ENCODE measurements at places on chromosomes 3 and 15.

GRCh38 chr3:66393333-66394005 lies 107.4 kb downstream of the LRIG1 start:
- no peak for DNase-seq

GRCh38 chr15:84979651-84980050 lies 2.0 kb upstream of the PDE8A start:
- DNase-seq = no peak

DNA sequence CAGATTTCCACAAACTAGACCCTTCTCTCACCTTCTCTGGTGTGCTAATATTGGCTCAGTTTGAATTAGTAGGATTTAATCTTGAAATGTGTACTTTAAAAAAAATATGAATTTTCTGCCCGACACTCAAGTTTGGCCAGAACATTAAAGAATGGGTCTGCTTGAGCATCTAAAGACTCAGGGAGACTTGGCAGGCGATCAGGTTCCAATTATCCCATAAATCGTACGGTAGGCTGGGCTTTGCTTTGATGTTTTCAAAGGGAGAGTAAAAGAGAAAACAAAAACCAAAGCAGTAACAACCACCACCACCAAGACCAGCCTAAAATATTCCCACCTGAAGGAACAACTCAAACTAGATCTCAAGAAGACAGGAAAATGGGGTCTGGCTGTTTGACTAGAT lies 230.8 kb downstream of the EBLN2 start:
- no peak for DNase-seq

- no peak for DNase-seq
Measured at GRCh38 chr3:186077466-186077865, 31.4 kb downstream of the ETV5 start.

GRCh38 chr3:112149136-112149535 lies 16.1 kb upstream of the GCSAM start:
- DNase-seq = no peak

- DNase-seq = no peak
Measured at GRCh38 chr3:114389156-114389555, 95.3 kb downstream of the TIGIT start.

DNA sequence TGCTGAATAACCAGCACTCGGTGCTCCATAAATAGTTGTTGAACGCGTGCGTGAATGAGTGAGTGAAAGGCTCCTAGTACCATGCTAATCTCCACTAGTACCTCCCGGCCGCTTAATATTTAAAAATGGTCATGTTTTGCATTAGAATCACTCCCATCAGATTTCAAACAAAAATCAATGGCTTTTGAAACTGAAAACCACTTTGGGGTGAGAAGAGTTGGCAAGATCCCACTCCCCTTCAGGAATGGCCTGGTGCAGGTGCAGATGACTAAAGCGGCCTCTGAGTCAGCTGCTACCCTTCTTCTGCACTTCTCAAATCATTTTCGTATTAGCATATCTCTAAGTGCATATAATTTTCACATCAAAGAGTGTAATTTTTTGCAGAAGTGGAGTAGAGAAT lies 425.3 kb upstream of the PROK2 start:
- DNase-seq = no peak

DNA sequence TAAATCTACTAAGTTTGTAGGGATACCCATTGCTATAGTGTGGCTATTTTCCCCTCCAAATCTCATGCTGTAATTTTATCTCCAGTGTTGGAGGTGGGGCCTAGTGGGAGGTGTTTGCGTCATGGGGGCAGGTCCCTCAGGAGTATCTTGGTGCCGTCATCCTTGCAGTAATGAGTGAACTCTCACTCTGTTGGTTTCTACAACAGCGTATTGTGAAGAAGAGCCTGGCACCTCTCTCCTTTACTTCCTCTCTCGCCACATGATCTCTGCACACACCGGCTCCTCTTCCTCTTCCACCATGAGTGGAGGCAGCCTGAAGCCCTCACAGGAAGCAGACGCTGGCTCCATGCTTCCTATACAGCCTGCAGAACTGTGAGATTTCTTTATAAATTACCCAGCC lies 34.0 kb upstream of the TRPM1 start:
- DNase-seq = no peak

Data from activated CD8-positive, alpha-beta memory T cell treated with anti-CD3 and anti-CD28 coated beads for 4 hours (primary cell).